ENCODE measurements at places on chromosomes 11 and 22.

DNA sequence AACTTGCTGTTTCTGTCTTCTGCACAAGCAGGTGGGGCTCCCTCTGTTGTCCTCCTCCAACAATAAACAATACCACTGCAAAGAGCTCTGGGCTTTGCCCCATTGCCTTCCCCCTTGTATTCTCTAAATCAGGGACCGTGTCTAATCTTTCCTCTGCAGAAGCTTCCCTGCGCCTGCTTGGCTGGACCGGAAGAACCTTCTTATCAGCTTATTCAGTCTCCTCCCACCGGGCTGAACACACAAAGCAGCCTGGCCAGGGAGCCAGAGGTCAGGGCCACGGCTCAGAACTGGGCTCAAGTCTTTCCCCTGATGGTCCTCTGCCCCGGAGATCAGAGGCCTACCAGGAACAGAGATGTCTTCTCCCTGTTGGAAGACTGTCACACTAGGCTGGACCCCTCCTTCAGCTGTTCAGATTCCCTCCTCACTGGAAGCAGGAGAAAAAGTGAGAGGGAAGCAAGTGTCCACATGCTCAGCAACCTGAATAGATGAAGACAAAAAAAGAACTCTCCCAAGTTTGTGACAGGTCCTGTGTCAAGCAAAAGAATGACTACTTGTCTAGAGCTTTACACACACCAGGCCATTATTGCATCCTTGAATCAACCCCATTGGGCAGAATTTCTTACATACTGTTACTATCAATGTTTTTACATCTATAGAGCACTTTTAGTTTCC is 63.7 kb downstream of the RAB30 start:
- no peak for DNase-seq

- DNase-seq, result no peak
Measured at GRCh38 chr22:44371741-44372525, 59.2 kb upstream of the SHISAL1 start.

GRCh38 chr11:61963282-61964057 is 4.0 kb downstream of the FTH1 start:
- no peak for DNase-seq

DNA sequence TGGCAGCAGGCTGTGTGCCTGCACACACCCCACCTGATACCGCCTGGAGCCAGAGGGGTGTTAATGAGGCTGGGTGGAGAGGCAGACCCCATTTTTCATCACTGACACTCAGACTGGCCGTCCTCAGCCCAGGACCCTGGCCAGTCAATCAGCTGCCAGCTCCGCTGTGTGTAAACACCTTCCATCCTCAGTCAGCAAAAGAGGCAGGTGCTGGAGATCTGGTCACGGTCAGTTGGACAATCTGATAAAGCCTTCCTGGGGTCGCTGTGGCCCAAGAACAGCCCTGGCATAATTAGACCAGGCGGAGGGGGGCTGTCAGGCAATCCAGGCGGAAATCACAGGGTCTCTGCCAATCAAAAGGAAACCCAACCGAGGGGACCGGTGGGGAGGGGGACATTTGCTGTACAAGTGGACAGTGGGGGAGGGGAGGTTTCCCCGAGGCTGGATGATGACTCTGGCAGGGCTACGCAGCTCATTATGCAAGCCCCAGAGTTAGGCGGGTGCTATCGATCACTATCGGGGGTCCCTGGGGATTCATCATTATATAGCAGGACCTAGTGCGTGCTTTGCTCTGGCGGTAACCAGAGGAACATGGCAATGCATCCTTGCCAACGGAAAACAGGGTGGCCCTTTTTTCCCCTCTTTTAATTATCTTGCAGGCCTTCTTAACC is 72.9 kb downstream of the ABTB2 start:
- no peak for DNase-seq

DNA sequence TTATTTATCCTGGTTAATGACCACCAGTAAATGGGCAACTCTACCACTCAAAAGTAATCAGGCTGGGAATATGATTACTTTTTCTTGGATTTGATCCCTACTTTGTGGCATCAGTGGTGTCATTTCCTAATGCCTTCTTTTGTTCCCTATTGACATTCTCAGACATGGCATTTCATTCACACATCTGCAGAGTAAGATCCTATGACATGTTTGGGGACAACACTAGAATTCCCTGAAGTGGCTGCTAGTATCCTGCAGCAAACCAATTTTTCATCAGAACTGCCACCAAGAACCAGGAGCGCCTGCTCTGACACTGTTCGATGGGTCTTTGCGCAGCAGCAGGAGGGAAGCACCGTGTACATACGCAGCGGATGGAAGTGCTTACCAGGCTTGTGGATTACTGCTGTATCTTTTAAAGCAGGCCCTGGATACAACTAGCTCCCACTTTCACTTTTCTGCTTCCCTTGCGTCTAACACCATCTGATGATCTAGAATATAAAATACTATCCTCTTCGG is 97.7 kb downstream of the LARGE2 start:
- DNase-seq, result no peak

DNA sequence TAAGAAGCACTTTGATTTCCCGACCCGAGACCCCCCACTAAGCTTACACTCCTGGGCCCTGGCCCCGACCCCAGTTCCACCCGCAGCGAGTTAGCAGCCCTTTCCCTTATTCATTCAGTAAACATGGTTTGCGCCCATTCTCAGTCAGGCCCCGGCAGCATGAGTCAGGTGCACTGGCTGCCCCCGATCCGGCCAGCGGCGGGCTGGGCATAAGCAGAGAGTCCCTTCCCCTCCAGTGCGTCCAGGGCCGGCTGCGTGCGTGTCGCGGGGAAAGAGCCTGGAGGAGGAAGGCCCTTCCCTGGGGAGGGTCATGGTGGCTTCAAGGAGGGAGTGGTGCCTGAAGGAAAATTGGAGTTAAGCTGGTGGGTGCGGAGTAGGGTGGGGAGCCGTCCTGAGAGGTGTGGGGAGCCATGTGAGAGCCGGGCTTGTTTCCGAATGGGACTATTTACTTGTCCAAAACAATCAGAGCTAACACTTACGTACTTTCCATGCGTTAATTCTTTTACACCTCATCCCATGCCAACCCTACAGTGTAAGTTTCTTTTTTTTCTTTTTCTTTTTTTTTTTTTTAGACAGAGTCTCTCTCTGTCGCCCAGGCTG is 657 bp downstream of the IGHMBP2 start:
- no peak for DNase-seq

- no peak for DNase-seq
Measured at GRCh38 chr11:10659339-10660216, 34.0 kb downstream of the IRAG1 start.

DNA sequence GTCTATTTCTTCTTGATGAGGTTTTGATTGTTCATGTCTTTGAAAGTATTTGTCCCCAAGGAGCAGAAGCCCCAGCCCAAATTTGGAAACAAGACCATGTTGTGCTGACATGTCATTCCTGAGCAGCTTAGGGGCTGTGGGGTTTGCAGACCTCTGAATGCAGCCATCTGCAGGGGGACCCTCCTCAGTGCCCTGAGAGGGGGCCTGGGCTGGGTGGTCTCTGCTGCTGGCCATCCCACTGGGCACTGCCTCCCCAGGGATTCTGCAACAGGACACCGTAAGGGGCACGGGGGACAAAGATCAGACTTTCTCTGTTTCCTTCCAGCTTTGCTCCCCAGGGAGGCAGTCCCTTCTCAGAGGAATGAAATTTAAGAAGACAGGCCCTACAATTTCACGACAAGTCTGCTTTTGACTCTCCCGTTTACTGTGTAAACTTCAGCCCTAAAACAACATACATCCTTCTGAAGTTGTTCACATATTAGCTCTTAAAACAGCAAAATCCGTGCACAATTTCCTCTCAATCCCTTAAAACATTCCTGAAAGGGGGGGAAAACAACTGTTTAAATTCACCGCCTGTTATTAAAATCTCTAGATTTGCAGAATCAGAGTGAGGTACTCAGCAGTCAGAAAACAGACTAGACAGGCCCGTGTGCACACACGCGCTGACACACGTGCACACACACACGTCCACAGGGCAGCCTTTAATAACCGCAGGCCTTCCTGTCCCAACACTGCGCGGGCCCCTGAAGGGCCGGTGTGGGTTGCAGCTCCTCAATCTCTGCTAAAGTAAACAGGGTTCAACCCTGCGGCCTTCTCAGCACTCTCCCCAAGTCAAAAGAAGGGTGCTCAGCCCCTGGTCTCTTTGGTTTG is 109.8 kb downstream of the KCNQ1 start:
- DNase-seq, result no peak

DNA sequence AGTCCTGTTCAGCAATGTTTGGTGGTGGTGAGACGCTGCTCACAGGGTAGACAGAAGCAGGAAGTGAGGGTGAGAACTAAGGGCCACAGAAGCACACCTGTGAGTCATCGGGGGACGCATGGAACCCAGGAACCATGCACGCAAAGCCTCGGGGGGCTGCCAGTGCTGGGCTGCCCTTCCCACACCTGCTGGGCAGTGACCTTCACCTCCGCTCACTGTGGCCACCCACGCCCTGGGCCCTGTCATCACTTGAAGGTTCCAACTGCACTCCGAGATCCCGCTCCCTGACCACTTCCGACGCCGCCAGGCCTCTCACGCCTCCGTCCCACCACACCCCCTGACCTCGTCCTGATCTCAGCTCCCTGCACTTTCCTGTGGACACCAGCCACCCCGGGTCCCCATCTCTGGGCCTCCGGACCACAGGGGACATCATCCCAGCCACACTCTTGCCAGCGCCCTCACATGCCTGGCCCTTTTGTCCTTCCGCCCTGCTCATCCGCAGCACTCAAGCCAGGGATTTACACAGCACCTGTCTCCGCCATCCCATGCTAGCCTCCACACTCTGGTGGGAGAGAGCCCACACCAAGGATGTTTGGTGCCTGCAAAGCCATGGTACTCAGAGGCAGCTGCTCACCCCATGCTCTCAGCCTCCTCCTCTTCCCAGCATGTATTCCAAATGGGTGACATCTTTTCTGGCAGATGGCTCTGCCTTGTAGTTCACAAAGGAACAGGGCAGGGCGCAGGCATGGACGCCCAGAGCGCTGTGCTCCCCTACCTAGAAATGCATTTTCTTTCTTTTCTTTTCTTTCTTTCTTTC is 23.1 kb upstream of the ATXN10 start:
- DNase-seq, result no peak

DNA sequence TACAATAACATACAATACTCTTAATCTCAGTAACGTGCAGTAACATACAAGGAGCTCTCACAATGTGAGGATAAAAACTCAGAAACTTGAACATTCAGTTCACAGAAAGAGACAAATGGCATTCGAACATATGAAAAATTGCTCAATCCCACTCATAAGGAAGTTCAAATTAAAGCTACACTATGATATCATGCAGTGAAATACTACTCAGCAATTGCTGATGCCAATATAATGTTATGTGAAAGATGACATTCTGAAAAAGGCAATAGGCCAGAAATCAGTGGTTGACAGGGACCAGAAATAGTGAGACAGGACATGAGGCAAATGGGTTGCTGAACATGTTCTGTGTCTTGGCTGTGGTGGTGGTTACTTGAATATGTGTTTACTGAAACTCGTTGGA is 33.7 kb upstream of the PITPNB start:
- no peak for DNase-seq

DNA sequence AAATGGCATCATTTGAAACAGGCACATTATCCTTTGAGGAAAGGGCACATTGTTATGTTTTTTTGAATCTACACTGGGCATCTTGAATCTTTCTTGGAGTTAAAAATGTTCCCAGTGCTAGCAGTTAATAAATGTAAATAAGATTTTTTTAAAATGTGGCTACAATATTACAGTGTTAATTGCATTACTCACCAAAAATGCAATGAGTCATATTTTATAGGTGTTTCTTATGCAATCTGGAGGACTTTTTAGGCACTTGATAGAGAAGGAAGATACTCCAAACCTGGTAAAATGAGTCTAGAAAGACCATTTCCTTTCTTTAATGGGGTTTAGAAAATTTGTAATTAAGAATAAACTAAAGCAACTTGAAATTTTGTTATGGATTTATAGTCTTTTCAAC is 238.0 kb downstream of the METTL15 start:
- DNase-seq, result no peak

DNA sequence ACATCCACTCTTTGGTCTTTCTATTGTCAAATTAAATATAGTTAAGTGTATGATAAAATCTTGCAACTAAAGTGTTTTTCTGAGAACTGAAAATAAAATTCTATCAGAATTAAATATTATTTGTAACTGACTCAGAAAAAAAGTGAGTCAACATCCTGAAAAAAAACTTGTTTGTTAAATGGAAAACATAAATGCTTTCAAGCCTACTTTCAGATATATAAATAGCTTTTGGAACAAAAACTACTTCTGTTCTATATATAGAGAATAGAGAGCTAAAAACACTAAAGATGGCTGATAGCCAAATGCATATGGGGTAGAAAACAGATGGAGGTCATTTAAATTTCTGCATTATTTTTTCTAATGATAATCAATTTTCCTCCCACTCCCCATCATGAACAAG is 61.8 kb downstream of the PIK3C2A start:
- DNase-seq, result no peak

GRCh38 chr11:36792996-36793914 is 195.2 kb upstream of the RAG2 start:
- DNase-seq, result no peak

DNA sequence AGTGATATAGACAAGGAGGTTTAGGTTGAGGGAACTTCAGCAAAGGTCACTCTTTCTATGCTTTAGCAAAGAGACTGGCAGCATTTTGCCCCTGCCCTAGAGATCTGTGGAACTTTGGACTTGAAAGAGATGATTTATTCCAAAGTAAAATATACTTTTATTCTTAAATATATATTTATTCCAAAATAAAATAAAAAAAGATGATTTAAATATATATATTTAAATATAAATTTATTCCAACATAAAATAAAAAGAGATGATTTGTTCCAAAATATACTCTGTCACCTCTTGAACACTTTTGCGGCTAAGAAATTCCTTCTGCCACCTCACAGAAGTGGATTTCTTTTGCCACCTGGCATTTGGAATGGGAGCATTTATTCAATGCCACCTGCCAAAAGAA is 521.3 kb upstream of the CHORDC1 start:
- DNase-seq, result no peak

DNA sequence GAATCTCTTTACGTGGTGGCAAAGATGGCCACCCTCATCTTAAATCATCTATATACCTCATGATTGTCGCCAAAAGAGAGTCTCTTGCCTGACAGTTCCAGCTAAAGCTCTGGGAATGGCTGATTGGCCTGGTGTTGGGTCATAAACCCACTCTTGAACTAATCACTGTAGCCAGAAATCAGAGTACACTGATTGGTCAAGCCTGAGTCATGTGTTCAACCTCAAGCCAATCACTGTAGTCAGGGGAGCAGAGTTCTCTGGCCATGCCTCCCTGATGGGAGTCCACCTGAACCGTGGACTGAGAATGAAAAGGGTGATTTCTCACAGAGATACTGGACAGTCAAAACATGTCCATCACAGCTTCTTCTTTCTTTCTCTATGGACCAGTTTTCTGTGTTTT is 45.8 kb downstream of the RCN1 start:
- no peak for DNase-seq

GRCh38 chr11:15309296-15309695 is 194.6 kb downstream of the INSC start:
- DNase-seq, result no peak
